Activated CD8-positive, alpha-beta memory T cell treated with anti-CD3 and anti-CD28 coated beads for 48 hours (primary cell): ENCODE measurements at places on chromosomes 12 and 14.

- DNase-seq = no peak
These were observed 17.6 kb upstream of the RASSF8 start for GRCh38 chr12:25940886-25941285.

- DNase-seq = no peak
These were observed 743.4 kb downstream of the RPS29 start for GRCh38 chr14:48842785-48843184.

DNA sequence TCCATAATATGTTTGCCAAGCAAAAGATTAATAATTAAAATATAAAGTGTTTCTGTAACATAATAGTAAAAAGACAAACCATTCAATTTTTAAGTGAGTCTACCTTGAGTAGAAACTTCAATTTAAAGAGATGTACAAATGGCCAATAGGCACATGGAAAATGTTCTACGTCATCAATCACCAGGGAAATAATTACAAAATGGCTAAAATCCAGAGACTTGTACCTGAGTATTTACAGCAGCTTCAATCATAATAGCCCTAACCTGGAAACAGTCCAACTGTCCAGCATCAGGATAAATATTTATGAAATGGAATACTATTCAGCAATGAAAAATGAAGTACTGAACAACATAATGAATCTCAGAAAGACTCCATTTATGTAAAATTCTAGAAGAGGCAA is 95.5 kb upstream of the FAR2 start:
- no peak for DNase-seq

DNA sequence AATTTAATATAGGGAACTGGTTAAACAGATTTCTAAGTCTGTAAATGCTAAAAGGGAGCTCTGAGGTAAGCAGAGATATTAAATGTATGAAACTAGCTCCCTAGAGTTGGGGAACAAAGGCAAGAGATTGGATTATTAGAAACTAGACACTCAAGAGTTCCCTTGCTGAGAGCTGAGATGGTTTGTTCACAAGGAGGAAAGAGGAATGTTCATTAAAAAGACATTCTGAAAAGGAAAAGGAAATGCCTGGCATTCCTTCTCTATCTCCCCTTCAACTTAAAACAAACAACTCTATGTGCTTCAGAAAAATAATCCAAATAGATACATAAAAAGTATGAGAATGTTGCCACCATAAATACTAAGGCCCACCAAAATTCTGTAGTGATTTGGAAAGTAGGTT is 73.7 kb downstream of the GALNT4 start:
- no peak for DNase-seq

GRCh38 chr12:131764738-131765137 is 53.8 kb downstream of the SFSWAP start:
- DNase-seq = no peak

DNA sequence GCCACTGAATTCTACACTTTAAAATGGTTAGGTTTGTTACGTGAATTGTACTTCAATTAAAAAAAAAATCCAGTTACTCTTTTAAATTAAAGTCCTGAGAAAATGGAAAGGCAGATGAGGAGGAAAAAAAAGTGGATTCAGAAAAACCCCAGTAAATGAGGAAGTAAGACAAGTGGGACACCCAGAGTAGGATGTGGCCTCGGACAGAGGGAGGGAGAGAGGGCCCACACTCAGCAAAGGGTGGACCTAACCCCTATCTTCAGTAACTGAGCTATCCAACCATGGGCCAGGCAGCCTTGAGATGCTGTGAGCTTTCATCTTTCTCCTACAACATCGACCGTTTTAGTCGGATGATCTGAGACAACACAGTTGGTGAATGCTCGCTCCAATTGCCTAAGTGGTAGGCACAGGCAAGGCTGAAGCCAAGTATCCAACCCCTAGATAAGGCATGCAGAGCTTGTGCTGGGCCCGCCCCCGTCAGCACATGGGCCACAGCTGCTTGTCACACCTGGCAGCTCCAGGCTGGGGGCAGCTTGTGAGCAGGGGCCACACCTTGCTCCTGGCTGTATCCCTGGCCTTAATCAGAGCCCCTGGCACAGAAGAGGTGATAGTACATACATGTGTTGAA is 142.1 kb downstream of the TTC7B start:
- no peak for DNase-seq
